ENCODE measurements at places on chromosomes 2 and 18.

DNA sequence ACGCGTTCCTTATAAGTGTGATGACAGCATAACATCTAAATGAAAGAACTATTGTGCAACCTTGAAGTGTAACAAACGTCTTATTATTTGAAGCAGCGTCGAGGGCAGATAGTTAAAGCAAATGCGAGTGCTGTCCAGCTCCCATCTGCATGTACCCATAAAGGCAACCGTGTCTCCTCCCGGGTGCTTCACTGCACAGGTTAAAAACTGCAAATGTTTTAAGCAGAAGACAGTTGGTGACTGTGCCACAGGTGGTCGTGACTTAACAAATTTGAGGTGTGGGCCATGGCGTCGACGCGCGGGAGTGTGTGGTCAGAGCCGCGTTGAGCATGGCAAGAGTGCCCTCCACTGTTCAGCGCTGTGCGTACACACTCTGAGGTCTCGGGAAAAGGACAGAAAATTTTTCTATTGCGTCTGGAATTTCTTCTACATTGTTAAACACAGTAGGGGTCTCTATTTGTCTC, 6.4 kb downstream of the SALL3 start:
- DNase-seq = no peak

GRCh38 chr18:49094136-49094535, 143.4 kb upstream of the SMAD7 start:
- no peak for DNase-seq

DNA sequence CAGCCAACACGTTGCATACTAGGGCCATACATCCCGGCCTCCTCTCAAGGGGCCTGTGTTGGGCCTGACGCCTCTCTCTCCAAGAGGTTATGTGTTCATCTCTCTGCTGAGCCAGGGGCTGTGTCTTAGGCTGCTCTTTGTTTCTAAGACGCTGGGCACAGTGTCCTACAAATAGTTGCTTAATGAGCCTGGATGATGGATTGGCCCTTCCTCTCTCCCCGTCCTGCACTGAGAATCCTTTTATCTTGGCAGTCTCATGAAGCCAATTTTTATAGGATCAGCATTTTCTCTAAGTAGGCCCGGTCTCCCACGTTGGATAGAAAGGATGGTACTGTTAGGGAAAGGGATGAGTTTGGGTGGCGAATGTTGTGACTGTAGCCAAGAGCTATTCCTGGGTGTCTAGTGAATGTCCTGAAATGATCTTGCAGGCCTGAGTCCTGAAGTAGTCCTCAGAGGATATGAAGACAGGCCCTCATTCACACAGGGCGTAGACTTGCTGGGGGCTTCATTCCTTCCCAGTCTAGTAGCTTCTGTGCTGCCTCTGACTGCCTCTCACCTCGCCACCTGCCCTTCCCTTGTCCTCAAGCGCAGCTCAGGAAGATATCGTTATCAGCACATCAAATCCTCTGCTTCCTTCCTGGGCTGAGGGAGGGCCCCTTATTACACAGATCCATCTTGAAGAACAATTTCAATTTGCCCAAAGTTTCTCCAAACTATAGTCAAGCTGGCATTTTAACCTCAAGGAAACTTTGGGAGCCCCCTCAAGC, 8.8 kb downstream of the LBH start:
- DNase-seq = no peak

GRCh38 chr18:48017635-48018034, 87.2 kb upstream of the SMAD2 start:
- no peak for DNase-seq

DNA sequence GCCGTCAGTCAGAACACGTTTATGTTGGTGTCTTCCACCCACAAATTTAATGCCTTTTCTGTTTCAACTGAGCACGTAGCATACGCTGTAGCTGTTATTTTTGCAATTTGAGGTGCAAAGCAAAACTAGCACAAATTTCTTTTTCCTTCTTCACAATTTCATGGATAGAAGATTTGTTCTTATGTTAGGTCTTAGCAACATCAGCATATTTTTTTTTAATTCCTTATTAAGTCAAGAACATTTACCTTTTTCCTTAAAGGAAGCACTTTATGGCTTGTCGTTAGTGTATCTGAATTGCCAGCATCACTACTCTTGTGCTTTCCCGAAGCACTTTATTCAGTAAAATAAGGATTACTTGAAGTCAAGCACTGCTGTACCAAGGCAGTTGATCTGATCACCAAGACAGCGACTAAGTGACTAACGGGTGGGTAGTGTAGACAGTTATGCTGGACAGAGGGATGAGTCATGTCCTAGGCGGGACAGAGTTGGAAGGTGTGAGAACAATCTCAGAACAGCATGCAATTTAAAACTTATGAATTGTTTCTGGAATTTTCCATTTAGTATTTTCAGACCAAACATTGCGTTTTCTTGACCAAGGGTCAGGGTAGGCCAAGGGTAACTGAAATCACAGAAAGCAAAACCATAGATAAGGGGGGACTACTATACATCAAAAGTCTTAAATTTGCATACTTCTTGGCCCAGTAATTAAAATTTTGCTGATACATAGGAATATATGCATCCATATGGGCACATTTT, 13.3 kb downstream of the BABAM2 start:
- no peak for DNase-seq

GRCh38 chr2:67524777-67525176, 127.6 kb downstream of the ETAA1 start:
- no peak for DNase-seq

DNA sequence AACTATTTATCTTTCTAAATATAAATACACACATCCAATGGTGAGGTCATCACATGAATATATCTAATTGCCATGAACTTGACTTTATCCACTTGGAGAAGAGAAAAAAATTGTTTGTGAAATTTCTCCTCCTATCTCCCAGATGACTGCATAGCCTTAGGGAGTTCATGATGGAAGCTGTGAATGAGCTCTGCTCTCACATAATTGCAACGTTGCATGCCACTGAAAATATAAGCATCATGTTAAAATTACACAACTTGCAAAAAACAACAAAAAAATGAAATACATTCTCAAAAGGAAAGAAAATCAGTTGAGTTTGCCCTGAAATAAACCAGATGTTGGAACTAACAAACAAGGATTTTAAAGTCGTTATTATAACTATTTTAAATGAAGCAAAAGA, 50.6 kb upstream of the OSR1 start:
- DNase-seq = no peak

DNA sequence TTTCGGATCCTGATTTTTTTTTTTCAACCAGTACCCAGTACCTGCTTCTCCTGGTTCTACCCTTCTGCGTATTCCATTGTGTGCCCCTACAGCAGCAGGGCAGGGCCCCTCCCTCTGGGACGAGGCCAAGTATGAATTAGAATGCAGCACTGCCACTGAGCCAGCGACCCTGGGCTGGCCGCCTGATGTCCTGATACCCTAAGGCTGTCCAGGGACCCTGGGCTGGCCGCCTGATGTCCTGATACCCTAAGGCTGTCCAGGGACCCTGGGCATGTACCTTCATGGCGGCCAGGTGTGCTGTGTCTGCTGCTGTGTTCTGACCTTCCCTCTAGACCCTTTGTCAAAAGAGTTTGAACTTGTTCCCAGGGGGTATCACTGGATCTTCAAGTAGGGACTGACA, 42.9 kb downstream of the CABLES1 start:
- DNase-seq = no peak

GRCh38 chr18:34117319-34117718, 107.4 kb downstream of the NOL4 start:
- no peak for DNase-seq

DNA sequence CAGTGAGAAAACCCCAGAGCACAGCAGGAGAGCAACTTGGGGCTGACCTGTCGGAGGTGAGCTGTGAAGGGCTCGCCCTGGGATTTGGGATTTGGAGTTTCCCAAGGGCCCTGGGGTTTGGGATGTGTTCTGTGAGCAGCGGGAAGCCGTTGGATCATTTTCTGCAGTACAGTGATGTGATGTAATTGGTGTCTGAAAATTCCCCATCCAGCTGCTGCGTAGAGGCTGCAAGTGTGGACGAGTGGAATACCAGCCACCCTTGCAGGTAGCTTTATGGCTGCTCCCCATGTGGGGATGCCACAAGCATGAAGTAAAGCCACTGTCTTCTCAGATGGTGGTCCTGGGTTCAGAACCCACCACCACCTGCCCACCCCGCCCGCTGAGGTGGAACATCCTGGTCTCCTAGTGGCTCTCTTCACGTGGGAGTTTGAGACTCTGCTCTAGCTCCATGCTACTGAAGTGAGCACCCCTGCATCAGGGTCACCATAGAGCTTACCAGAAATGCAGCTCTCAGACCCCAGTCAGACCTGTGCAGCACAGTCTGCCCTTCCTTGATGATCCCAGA, 15.0 kb downstream of the IMPA2 start:
- DNase-seq = no peak

DNA sequence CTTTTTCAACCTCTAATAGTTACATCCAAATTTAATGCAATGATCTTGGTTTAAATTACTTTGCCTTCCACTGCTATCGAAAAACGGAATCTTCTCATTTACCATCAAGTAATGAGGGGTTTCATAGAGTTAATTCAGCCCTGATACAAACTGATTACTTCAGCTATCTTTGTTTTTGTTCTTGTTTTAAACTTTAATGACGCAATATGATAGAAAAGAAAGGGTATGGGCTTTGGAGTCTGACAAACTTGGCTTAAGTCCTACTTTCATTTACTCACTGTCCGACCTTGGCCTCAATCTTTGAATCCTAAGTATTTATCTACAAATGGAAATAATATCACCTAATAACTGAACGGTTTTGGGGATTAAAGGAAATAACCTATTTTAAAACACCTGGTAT, 16.1 kb downstream of the ADAM17 start:
- no peak for DNase-seq

- DNase-seq = no peak
Observed at GRCh38 chr2:233820774-233821105, 33.6 kb downstream of the HJURP start.

DNA sequence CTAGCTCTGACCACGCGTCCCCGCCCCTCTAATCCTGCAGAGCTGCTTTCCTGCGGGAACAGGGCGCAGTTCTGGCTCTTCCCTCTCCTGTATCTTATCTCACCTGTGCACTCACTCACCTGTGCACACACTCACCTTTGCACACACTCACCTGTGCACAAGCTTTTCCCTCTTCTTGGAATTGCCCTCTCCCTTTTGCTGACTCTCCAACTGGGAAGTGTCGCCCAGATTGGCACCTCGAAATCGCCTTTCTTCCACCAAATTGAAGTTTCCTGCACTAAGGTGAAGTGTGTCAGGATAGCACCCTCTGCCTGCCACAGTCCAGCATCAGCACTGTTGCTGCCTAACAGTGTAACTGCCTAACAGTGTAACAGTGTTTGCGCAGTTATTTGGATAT, 566 bp upstream of the CMPK2 start:
- DNase-seq = no peak

- no peak for DNase-seq
Observed at GRCh38 chr2:207706936-207707860, 4.2 kb upstream of the CCNYL1 start.

- no peak for DNase-seq
Observed at GRCh38 chr2:19728125-19728524, 173.7 kb downstream of the TTC32 start.

GRCh38 chr18:9846162-9846925, 39.4 kb upstream of the TXNDC2 start:
- DNase-seq = no peak

DNA sequence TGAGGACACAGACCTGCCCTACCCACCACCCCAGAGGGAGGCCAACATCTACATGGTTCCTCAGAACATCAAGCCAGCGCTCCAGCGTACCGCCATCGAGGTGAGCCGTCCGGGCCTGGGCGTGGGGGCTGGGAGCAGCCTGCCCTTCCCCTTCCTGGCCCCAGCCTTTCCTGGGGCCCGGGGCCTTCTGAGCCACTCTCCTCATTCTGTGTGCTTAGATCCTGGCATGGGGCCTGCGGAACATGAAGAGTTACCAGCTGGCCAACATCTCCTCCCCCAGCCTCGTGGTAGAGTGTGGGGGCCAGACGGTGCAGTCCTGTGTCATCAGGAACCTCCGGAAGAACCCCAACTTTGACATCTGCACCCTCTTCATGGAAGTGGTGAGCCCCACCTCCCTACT, 157.9 kb downstream of the DYSF start:
- no peak for DNase-seq

DNA sequence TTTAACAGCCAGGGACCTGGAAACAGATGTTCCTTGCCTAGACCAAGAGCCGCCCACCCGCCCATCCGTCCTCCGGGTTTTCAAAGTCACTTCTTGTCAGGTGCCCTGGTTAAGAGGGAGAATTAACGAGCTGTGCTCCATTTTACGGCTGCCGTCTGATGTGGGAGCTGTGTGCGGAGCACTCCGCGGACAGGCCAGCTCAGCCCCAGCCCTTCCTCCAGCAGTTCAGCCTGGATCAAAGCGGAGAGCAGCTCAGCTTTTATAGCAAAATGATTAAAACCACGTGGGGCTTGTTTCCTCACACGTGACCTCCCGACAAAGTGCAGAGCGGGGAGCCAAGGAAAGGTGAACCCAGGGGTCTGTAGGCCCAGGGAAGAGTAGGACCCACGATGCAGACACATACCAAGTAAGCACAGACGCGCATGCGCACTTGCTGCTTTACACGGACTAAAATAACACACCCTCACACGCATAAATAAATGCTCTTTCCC, 46.1 kb upstream of the PKDCC start:
- no peak for DNase-seq

DNA sequence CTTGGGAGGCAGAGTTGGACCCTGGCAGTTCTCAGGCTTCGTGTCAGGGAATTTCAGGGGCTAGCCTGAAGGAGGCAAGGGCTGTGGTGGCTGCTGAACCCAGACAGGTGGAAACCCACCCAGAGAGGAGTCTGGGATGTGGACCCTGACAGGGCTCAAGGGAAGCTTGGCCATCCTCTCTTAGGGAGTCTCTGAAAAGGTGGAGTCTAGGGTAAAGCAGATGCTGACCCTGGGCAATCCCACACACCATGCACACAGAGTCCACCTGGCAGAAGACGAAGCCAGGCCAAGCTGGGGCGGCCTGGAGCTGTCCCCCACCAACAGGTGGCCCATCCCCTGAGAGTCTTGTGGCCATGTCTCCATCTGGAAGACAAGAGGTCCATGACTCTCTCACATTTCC, 41.2 kb upstream of the TEX51 start:
- no peak for DNase-seq

DNA sequence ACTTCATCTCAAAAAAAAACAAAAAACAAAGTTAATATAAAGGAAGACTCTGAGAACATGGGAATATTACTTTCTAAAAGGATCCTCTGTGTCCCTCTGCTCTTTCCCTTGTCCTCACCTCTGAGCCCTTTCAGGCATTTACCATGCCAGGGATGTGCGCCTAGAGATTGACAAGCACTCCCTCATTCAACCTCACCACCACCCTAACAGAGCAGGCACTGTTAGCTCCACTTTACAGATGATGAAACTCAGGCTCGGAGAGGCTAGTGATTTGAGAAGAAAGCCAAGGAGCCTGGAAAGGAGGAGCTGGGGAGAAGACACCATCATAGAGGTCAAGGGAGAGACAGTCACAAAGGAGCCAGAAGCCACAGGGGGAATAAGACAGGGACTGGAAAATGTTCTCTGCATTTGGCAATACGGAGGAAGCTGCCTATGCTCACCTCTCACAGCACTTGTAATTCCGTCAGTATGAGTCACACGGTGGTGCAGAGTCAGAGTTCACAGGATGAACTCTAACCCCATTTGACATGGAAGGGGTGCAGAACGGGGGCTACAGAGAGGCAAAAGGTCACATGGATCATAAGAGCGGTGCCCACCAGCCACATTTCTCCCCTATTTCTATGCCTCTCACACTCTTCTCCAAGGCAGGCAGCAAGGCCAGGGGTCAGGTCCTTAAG, 101.8 kb upstream of the NFU1 start:
- no peak for DNase-seq

- no peak for DNase-seq
Observed at GRCh38 chr2:190529486-190530247, 4.9 kb downstream of the NEMP2 start.

GRCh38 chr2:228519561-228519960, 338.1 kb upstream of the SPHKAP start:
- DNase-seq = no peak

Measured in stimulated activated naive CD8-positive, alpha-beta T cell treated with anti-CD3 and anti-CD28 coated beads, Interleukin-15, amount 100 ng/mL, for 72 hours (primary cell).